CD4-positive, alpha-beta T cell (primary cell): ENCODE measurements at places on chromosomes 16 and 17.

GRCh38 chr16:72404299-72404698 is 232.3 kb upstream of the PMFBP1 start:
- DNase-seq = no peak

GRCh38 chr17:65062171-65062915 is 5.8 kb upstream of the GNA13 start:
- DNase-seq = no peak

DNA sequence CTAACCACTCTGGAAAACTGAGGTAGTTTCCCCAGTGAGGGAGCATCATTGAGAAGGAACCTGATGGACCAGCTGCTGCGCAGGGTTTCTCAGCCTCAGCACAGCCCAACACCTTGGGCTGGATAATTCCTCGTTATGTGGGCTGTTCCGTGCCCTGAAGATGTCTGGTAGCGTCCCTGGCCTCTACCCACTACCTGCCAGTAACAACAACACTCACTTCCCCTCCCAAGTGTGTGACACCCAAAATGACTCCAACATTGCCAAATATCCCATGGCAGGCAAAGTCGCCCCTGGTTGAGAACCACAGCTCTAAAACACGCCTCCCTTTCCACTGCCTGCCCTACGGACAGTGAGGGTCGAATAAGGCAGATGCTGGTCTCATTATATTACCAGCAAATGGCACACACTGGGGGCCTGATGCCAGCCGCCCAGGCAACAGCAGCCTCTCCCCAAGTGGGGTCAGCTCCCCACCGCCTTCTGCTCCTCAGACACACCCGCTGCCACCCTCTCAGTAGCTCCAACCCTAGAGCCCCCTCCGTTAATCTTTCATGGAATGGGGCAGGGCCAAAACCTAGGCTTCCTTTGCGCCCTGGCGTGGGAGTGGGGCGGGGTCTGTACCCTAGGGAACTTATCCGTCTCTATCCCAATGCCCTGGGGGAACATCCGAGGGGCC is 1.0 kb downstream of the RHBDF2 start:
- peak; percentile 49 for DNase-seq

GRCh38 chr16:88482630-88483391 is 29.7 kb downstream of the ZFPM1 start:
- no peak for DNase-seq

DNA sequence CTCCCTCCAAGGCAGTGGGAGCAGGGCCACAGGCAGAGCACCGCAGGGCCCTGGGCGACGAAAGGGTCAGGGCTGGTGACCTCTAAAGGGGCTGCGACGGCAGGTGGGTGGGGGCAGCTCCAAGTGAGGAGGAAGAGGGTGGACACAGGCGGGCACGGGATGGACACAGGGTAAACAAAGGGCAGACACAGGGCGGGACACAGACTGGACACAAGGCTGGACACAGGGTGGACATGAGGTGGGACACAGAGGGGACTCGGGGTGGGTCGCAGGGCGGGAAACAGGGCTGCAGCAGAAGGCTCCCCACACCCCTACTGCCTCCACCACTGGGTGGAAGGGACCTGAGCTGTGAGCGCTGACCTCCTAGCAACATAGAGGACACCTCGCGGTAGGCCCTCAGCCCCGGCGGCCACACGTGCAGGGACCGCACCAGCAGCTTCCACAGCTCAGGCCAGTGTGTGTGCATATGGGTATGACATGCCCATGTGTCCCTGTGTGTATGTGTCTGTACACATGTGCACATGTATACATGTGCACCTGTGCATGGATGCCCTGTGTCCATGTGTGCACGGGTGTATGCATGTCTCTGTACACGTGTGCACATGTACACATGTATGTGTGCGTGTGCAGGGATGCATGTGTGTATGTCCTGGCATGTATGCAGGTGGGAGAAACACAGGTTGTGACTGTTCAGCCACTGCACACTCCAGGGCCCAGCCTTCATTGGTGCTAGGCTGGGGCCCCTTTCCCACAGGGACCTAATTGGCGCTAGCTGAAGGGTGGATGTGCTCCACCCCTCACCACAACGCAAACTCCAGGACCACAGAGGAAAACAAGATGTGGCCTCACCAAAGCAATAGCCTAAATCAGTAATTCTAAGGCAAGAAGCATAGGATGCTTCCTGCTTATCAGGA is 7.6 kb downstream of the LMF1 start:
- DNase-seq = no peak

GRCh38 chr17:4759776-4760236 is 11.9 kb upstream of the TM4SF5 start:
- no peak for DNase-seq

DNA sequence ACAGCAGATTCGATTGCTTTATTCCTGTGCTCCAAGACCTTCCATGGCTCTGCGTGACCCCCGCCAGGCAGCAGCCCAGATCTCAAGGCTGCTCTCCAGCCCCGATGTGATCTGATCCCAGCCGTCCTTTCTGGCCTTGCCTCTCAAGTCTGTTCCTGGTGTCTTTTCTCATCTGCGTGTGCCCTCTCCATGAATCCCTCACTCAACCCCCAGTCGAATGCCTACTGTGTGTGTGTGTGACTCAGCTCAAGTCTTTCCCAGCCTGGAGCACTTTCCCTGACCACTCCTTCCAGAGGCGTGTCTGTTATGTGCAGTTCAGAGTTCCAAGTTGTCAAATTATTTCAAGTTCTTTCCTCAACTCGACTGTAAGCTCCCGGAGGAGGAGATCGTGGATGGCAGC is 64.0 kb downstream of the MRM1 start:
- DNase-seq = no peak

DNA sequence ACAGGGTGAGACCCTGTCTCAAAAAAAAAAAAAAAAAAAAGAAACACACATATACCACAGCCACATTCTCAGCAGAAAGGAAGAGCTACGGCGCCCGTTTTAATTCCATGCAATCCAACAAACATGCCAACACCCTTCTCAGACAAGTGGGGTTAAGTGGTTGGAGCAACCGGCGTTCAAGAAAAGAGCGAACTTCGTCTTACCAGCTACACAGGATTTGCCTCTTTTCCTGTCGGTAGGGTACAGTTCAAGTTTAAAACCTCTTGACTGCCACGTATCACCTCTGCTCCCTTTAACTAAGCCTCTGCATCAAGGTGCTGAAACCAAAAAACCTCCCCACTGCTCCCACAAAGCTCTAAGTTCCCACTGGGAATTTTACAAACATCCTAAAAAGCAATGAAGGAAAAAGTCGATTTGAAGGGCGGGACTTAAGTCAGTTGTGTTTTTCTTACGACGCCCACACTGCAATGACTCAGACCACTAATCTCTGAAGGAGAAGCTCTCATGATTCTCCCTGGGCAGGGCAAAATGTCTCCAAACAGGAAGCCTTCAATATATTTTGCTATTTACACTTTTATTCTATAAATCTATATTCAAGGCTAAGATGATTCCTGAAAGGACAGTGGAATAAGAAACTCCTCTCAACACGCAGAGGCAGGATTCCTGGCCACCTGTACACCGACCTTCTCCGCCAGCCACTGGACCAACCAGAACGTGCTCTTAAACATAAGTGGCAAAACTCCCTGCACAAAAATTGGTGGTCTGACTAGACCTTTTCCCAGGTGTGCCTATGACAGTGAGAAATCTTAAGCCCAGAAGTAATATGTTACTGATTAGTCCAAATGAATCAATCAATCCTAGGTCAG is 18.8 kb downstream of the SRP68 start:
- DNase-seq = no peak

DNA sequence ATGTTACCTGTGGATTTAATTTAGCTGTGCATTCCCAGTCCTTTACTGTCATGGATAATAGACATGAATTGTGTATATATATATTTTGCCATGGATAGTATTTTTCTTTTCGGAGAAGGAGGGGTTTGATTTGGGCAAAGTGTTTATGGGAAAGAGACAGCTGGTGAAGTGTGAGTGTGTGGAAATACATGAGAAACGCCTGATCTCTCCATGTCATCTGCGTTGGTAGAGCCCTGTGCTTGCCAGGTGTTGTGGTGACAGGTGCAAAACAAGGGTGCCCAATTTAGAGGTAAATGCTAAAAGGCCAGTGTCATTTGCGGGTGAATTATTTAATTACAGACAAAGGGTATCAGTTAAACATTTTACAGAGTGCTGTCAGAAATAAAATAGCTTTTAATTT is 23.4 kb downstream of the NDEL1 start:
- DNase-seq = no peak

- DNase-seq = no peak
These were observed 2.8 kb downstream of the RECQL5 start for GRCh38 chr17:75664099-75664549.

GRCh38 chr16:31217136-31217530 is 198 bp upstream of the PYDC1 start:
- DNase-seq = no peak

- DNase-seq = no peak
These were observed 26.9 kb upstream of the SLC38A8 start for GRCh38 chr16:84069540-84069939.

DNA sequence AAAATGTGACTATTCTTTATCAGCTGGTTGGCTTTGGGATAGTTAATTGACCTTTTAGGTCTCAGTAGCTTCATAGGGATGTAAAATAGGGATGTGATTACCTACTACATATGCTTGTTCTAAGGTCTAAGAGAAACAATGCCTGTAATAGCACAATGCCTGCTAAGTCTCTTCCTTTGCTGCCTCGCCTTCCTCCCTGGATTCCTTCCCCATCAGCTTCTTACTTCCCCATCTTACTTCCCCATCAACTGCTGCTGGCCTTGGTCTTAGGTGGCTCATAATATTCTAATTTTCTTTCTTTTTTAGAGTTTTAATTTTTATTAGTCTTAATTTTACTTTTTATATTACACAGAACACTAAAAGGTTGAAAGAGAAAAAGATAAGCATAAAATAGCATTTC is 59.2 kb upstream of the GOT2 start:
- DNase-seq = no peak

DNA sequence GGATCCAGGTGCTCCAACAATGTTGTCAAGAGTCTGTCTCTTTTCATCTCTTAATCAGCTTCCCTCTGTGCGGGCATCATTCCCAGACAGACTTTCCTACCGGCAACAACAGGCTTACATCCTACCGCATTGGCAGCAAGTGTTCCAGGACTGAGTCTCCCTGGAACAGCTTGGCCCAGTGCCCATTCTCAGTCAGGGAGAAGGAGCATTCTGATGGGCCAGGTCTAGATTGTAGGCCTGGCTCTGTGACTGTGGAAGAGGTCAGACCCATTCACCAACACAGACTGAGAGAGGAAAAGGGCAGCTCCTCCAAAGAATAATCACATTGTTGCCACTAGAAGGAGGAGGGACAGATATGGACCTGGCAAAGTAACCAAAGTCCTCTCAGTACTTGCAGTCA is 68.1 kb upstream of the TMEM132E start:
- DNase-seq = no peak

DNA sequence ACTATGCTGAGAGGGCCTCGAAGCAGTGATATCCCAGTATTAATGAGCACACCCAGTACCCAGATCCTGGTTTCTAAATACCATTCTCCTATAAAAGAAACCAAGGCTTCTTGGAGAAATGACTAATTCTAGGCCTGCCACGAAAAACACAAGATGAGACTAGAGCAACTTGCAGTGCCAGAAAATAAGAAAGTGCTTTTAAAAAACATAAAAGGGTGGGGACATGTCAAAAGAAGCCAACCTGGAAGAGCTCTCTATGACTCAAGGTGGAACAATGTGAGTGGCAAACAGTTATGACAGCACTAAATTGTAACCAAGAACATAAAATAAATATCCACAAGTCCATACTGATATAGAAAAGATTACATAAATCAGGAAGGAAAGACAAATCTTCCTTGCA is 153.2 kb upstream of the KCNJ18 start:
- DNase-seq = no peak

- no peak for DNase-seq
These were observed 868 bp downstream of the SMCR8 start for GRCh38 chr17:18315961-18316360.

DNA sequence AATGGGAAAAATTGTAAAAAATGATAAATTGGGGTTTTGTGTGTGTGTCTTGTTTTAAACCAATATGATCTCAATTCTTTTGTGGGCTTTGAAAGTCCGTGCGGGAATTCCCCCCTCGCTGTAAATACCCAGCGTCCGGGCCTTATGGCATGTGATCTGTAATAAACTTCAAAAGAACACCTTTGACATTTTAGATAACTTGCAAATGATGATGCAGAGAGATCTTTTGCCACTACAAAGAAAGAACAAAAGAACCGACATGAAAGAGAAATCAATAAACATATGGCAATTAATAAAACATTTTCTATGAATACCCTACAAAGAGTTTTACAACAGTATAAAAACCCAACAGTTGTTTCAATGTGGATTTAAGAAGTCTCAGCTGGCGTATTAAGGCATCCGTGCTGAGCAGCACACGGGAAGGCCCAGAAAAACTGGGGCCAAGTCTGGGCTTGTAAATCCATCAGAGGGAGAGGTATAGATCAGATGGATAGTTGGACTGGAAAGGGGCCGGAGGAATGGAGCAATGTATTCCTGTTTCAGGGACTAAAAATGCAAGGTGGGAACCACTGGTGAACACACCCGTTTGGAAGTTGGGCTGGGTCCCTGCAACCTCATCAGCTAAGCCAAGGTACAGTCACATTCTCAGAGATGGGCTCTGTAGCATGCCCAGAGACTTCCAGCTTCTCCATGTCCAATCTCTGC is 115.2 kb downstream of the IRX5 start:
- DNase-seq = no peak

GRCh38 chr16:70160388-70160787 is 13.2 kb upstream of the CLEC18C start:
- no peak for DNase-seq

DNA sequence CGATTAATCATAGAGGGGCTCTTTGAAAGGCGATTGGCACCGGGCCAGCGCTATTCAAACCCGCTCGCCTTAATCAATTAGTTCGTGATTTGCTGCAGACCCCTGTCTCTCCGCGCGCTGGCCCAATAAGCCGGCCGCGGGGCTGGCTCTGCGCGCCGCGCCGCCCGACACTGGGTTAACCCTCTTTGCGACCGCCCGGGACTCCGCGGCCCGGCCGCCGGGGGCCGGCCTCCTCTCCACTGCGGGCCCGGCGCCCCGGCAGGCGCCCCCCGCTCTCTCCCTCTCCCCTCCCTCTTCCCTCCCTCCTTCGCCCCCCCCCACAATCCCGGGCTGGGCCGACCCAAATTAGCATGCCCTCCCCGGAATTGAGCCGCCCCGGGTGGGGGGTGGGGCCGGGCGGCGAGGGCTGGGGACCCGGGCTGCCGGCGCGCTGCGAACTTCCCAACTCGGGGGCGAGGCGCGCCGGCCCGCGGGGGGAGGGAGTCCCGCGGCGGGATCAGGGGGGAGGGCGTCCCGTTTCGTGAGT is 428 bp upstream of the SALL1 start:
- DNase-seq = no peak

DNA sequence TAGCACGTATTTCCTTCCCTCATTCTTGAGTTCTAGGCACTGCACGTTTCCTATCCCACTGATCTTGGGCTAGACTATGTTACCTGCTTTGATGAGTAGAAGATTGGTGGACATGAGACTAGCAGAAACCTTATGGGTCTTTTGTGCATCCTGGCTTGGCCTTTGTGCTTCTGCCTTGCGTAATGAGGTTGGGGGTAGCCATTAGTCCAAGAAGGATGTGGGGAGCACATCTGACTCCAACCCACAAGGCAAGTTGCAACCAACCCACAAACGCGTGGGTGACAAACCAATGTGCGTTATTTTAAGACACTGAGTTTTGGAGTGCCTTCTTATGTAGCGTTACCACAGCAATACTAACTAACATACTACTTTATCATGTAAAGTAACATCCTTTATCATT is 180.4 kb upstream of the IRX5 start:
- DNase-seq = no peak
